CD4-positive, alpha-beta T cell treated with Interleukin-15 for 4 hours (primary cell): ENCODE measurements at places on chromosomes 16 and 17.

DNA sequence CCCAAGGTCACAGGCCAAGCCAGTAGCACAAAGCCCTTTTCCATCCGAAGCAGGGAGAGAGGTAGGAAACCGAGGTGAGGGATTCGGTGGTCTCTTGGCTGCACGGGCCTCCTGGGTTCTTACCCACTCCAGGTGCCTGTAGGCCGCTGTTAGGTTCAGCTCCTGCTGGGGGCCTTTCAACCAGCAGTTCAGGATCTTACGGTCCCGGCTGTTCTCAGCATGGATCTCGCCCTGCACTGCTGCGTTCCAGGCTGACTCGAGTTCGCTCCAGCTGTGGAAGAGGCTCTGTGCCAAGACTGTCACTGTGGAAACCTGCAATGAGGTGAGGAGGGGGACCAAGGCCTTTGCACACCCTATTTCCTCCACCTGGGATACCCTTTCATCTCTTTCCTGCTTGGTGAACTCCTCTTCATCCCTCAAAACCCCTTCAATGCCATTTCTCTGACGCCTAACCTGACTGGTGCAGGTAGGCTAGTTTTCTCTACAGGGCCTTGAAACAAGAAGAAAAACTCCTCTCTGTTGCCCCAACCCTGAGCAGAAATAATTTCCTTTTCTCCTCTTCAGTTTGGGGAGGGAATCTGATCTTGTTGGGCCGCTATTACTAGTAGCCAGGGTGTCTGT is 103.6 kb downstream of the RMI2 start:
- DNase-seq = no peak

DNA sequence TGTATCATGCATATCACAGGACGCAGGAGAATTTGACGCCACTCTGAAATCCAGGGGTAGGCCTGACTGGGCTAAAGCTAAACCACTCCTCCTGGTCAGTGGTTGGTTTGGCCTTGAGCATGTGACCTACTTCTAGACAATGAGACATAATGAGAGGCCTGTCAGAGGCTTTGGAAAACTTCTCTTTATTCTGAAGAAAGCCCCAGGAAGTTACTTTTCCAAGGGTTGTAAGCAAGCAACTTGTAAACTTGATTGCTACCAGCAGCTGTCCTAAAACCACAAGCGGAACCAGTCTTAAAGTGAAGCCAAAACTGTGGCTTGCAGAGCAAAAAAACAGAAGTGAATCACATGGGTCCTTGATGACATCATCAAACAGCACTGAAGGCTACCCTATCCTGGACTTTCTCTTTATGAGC is 138.2 kb upstream of the COX10 start:
- peak; percentile 2 for DNase-seq

GRCh38 chr17:31085563-31085962 is 9.2 kb upstream of the NF1 start:
- no peak for DNase-seq

- DNase-seq = no peak
These were observed 4.8 kb downstream of the SRCIN1 start for GRCh38 chr17:38600906-38601305.

DNA sequence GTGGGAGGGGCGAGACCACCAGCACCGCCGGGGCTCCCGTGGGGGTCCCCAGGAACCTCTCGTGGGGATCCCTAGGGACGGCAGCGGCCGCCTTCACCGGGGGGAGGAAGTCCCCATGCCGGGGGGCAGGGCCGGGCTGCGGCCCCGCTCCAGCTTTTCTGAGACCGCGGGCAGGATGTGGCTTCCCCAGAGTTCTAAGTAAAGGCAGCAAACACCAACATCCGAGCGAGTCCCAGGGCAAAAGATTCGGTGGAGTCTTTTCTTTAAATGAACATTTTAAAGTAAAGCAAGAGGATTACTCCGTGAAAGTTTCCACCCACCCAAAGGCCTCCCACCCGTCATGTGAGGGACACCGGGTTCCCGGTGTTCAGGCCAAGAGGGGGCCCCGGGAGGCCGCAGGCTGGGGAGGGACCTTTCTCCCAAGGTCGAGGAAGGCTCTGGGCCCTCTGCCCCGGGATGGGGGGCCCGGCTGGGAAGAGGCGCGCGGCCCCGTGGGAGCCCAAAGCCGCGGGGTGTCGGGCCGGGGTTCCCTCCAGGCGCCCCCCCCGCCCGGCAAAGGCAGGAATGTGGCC is 137.2 kb upstream of the RPH3AL start:
- DNase-seq = peak; percentile 69

- DNase-seq = no peak
These were observed 21.6 kb downstream of the UBALD1 start for GRCh38 chr16:4593086-4593485.

- no peak for DNase-seq
These were observed 6.2 kb upstream of the MYOCD start for GRCh38 chr17:12659500-12659899.
